ENCODE measurements at places on chromosomes 13 and 19. TPM values are rescaled to one million over a fixed set of nuclear protein-coding genes. Genes with fewer than 3 reads are reported as not detected.

DNA sequence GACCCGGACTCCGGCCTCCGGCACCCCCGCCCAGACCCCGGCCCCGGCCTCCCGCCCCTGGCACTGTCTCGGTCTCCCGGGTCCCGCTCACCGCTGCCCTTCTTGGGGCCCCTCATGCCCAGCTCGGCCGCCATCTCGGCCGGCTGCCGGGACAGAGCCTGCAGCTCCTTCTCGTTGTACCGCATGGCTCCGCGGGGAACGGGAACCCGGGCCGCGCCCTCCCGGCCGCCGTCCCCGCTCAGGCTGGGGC, 140 bp downstream of the PLEKHJ1 start:
- H3K36me3 ChIP-seq: peaks cover 14% of the 10 kb centered on the region
- DNase-seq: no peak
- peaks cover 61% of the 10 kb centered on the region for H3K4me1 ChIP-seq

GRCh38 chr19:52896431-52897137, 851 bp downstream of the ZNF320 start:
- no peaks in the 10 kb centered on the region for H3K36me3 ChIP-seq
- no peak for DNase-seq
- peaks cover 18% of the 10 kb centered on the region for H3K4me1 ChIP-seq
- H3K27ac ChIP-seq: peak overlapping the region; percentile 74
- H3K27me3 ChIP-seq: no peaks in the 10 kb centered on the region

DNA sequence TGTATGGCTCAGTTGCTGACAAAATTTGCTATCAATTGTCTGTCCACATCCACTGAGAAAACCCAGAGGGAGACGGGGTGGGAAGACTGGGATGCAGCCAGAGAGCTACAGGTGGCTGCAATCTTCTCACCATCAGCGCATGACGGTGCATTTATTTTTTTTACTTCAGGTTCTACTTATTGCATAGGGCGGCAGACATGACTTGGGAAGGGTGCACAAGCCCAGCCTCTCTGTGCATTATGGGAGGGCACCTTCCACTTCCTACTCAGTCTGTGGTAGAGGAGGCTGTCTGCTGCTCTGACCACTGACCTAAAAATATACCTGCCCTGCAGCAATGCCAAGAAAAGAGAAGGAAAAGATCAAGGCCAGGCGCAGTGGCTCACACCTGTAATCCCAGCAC, 73.1 kb downstream of the ABCC4 start:
- H3K36me3 ChIP-seq: no peaks in the 10 kb centered on the region
- peaks cover 12% of the 10 kb centered on the region for H3K4me1 ChIP-seq
- no peak overlapping the region for H3K4me3 ChIP-seq
- no peaks in the 10 kb centered on the region for H3K27me3 ChIP-seq
- H3K27ac ChIP-seq: no peak overlapping the region

GRCh38 chr19:40553885-40554857, 22.5 kb upstream of the SHKBP1 start:
- DNase-seq: no peak
- H3K4me1 ChIP-seq: no peaks in the 10 kb centered on the region
- no peak overlapping the region for H3K27ac ChIP-seq
- no peak overlapping the region for H3K4me3 ChIP-seq
- H3K36me3 ChIP-seq: no peaks in the 10 kb centered on the region
- peaks cover 13% of the 10 kb centered on the region for H3K27me3 ChIP-seq

Gene C19orf33
- not detected for total RNA-seq

Gene TMEM38A
- 2.2 TPM for total RNA-seq

- no peaks in the 10 kb centered on the region for H3K27me3 ChIP-seq
- H3K27ac ChIP-seq: no peak overlapping the region
- peaks cover 17% of the 10 kb centered on the region for H3K4me1 ChIP-seq
- H3K4me3 ChIP-seq: no peak overlapping the region
Observed at GRCh38 chr19:32403291-32403995, 2.1 kb upstream of the DPY19L3 start.

Gene PSMC4
- total RNA-seq: 101 TPM

DNA sequence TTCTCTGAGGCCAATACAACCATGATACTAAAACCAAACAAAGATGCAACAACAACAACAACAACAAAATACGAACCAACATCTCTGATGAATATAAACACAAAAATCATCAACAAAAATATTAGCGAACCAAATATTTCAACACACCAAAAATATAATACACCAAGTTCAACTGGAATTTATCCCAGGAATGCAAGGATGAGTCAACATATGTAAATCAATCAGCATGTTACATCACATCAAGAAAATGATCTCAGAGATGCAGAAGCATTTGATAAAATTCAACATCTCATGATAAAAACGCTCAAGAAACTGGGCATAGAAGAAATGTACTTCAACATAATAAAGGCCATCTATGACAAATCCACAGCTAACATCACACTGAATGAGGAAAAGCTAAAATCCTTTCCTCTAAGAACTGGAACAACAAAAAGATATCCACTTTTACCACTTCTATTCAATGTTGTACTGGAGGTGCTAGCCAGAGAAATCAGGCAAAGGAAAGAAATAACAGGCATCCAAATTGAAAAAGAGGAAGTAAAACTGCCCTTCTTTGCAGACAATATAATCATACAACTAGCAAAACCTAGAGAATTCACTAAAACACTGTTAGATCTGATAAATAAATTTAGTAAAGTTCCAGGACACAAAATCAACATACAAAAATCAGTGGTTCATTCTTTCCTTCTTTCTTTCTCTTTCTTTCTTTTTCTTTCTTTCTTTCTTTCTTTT, 2448.7 kb upstream of the PCDH20 start:
- no peaks in the 10 kb centered on the region for H3K27me3 ChIP-seq
- no peak overlapping the region for H3K4me3 ChIP-seq
- DNase-seq: no peak
- H3K4me1 ChIP-seq: no peaks in the 10 kb centered on the region

DNA sequence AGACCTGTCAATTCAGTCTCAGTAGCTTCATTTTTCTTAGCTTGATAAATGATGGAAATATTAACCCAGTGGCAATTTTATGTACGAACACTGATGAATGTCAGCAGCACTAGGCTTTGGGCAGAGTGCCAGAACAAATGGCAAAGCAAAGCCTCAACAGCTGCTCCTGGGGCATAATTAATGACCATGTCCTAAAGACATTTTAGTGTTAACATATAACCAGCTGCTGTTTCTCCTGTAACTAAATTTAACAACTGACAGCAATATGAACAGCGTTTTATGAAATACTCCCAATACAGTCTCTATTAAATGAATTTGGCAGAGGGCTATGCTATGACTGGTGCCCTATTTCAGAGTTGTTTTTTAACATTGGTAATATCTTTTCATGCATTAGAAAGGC, 47.1 kb downstream of the ZNF568 start:
- H3K4me1 ChIP-seq: no peaks in the 10 kb centered on the region
- H3K36me3 ChIP-seq: no peaks in the 10 kb centered on the region
- H3K27me3 ChIP-seq: no peaks in the 10 kb centered on the region
- H3K27ac ChIP-seq: no peak overlapping the region
- no peak for DNase-seq
- H3K4me3 ChIP-seq: no peak overlapping the region

Gene ATXN8OS
- not detected for total RNA-seq

Gene LRG1
- 1.8 TPM for total RNA-seq
